ENCODE measurements at places on chromosomes 7 and 10.

DNA sequence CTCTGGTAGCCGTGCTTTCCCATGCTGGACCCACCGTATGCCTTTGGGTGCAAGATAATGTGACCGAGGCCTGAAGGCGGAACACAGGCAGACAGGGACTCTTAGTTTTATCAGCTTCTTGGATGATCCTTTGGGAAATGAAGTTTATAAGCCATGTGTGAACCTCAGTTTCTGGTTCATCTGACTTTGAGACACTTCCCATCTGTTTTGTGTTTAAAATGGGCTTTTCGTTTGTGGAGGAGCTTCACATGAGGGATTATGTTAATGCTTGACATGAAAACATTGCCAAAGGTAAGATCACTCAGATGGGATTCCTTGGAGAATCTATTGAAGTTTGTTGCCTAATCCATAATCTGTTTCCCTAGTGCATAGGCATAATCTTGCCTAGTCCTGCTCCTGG is 249.8 kb upstream of the LYZL1 start:
- no peak for DNase-seq

DNA sequence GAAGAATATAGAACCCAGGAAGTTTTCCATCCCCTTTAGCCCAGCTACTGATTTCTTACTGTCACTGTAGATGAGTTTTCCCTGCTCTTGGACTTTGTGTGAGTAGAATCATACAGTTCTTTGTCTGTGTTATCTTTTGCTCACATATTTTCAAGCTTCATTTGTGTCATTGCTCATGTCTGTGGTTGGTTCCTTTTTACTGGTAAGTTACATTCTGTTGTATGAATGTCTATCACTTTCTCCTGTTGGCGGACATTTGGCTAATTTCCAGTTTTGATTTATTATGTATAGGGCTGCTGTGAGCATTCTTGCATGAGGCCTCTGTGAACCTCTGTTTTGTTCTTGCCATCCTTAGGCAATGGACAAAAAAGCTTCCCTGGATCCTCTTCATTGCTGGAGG is 5.3 kb downstream of the GLRX3 start:
- no peak for DNase-seq

DNA sequence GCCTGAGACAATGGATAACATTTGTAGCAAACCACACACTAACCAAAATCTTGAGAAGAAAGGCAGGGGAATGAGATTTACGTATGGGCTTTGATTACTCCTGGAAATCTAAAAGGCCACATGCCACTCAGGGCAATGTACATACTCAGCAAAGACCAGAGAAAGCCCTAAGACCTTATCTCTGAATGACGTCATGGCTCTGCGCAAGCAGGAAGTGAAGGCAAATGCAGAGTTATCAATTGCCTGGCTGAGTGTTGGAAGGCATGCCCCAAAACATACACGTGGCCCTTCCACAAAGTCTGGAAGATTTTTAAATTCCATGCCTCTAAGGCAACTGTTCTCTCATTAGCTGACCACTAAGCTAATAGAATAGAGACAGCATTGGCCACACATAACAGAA is 90.9 kb upstream of the NRBF2 start:
- no peak for DNase-seq

DNA sequence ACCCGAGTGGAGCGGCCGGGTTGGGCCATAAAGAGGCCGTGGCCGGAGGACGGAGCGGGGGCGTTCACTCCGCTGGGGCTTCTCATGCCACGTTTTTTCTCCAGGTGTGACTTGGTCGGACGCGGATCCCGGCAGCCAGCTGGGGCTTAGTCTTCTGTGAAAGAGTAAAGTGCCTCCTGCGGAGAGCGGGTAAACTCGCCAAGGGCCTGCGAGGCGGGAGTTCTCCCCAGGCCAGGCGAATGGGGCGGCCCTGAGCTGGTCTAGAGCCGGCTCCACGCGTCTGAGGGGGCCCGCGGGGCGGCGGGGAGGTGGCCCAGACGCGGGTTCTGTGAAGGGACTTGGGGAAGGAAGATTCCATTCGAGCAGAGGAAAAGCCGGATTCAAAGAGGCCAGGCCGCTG is 86.3 kb upstream of the VIPR2 start:
- DNase-seq, result no peak

- no peak for DNase-seq
Measured at GRCh38 chr10:12984165-12984747, 17.3 kb downstream of the CCDC3 start.

DNA sequence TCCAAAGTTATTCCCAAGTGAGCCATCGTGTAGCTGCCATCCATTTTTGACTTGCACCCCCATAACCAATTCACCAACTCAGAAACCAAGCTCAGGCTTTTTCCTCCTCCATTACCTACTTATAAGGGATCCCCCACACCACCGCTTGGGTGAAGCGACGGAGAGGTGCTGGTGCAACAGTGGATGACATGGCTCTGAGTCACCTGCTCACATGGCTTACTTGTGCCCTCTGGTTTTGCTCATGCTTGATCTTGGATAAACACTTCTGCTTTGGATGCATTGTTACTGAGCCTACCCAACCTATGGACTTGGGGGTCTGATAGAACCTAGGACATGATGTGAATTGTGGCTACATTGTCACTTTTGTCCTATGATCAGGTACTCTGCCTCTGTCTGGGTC is 12.0 kb upstream of the AKR1B1 start:
- DNase-seq, result no peak

DNA sequence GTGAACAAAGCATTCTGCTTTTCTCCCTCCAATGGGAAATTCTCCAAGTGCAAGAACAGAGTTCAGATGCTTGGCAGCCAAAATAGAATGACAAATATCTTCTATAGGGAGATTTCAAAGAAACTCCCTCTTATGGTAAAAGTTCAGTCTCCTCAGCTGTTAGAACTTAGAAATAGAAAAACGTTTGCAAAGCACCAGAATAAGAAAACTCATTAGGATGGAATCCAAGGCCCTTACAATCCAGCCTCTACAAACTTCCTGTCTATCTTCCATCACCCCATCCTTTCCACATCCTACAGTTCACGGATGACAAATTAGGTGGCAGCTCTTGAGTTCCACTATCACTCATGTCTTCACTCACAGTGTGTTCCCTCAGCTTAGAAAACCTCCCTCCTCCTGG is 25.7 kb downstream of the FAM13C start:
- no peak for DNase-seq

GRCh38 chr7:144780071-144780608 is 55.7 kb downstream of the TPK1 start:
- no peak for DNase-seq

DNA sequence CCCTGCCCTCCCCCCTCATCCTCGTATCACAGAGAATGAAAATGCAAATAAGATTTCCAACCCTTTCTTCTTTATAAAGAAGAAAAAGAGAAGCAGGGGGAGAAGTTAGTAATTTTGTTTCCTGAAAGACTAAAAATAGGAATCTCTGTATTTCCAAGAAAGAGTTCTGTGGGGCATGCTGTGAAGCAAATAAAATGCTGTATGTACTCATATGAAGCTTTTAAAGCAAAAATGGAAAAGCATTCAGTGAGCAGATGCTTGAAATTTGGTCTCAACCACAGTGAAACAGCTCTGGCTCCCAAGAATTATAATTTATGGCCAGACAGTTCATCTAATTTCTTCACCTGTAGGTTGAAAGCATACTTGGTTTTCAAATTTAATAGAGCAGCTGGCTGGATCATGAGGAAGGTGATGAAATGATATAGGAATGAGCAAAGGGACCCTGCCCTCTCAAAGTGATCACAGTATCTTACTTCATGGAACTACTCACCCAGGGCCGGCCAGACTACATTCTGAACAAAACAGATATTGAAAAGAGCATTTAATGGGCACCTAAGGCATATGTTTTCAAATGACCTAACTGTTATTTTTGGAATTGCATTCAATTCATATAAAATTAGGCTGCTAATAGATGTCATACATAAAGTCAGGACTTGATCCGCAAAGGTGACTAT is 31.4 kb downstream of the SVIL start:
- DNase-seq, result no peak

- DNase-seq, result no peak
Measured at GRCh38 chr7:26005683-26006410, 146.2 kb upstream of the NFE2L3 start.

DNA sequence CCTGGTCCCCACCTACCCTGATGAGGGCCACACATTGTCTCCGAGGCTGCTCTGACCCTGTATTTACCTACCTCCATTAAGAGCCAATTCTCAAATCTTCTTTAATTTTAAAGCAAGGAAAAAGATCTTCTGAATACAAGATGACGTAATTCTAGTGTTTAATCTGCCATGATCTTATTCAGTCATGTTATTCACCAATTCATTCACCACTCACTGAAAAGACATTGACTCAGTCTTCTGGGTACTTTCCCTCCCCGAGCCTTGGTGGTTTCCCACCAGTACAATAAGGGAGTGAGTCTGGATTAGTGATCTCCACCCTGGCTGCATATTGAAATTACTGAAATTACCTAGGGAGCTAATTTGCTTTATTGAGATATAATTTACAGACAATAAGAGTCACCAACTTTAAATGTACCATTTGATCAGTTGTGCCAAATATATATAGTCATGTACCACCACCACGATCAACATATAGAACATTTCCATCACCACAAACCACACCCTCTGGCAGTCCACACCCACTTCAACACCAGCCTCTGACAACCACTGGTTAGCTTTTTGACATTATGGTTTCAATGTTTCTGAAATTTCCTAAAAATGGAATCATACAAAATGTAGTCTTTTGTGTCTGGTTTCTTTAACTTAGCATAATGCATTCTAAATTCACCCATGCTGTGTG is 117.5 kb upstream of the UNC5B start:
- no peak for DNase-seq

DNA sequence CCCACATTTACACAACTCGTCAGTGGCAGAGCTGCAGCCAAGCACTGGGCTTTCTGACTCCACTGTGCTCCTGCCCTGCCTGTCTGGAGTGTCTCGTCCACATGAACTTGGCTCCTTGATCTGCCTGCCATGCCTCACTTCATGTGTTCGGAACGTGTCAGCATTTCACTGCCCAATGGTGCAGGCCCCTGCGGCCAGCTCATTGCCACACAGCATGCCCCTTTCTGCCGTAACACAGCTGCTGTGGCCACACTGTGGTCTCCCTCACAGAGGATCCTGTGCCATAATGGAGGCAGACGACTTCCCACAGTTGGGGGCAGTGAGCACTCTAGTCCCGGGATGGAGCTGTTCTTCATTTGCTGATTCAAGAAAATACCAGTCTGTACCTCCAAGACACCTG is 94.2 kb upstream of the GJD4 start:
- no peak for DNase-seq

DNA sequence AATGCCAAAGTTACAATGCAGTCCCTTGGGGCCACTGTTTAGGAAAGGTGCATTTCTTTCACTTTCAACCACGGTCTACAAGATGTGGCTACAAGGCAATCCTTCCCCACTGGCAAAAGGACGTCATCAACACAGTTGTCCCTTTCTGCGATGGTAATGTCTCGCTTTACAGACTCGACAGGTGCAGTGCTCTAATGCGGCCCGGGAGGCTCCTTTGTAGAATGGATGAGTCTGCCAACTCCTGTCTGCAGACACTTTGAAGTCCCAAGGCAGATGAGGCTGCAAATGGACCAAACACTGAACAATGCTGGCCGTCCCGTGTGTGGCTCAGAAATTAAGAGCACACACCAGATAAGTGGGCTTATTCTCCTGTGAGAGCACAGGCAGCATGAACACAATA is 133.7 kb downstream of the PIP4K2A start:
- no peak for DNase-seq

GRCh38 chr7:130276796-130277762 is 10.4 kb downstream of the CPA2 start:
- DNase-seq, result peak; percentile 2

Measured in stimulated activated CD4-positive, alpha-beta T cell treated with anti-CD3 and anti-CD28 coated beads, Interleukin-1b, Interleukin-23, amount 100 ng/mL, for 1 hour (primary cell).